ENCODE measurements at places on chromosomes 7 and 10.
A peak's percentile ranks its signal among the peaks of the same experiment; 100 is the strongest.

DNA sequence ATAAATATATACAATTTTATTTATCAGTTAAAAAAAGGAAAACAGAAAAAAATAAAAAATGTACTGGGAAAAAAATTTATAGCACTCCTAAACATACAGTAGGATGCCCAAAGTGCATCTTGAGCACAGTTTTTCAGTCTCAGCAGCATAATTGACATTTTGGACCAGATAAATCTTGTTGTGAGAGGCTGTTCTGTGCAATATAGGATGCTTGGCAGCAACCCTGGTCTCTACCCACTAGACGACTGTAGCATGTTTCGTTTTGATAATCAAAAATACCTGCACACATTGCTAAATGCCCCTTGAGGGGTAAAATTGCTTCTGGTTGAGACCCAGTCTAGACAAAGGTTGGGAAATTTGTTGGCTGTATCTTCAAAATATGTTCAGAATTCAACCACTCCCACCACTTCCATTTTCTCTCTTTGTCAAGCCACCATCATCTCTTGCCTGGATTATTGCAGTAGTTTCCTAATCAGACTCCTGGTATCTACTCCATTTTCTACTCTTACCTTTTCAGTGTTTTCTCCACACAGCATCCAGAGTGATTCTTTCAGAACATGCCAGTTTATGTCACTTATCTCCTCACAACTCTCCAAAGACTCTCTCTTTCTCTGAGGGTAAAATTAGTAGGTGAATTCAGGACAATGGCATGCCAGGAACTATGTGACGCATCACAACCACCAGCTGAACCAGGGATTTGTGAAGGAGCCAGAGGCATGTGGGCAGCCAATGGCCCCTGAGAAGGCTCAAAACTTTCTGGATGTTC, 91.4 kb downstream of the GPR85 start:
- DNase-seq, result peak; percentile 2

DNA sequence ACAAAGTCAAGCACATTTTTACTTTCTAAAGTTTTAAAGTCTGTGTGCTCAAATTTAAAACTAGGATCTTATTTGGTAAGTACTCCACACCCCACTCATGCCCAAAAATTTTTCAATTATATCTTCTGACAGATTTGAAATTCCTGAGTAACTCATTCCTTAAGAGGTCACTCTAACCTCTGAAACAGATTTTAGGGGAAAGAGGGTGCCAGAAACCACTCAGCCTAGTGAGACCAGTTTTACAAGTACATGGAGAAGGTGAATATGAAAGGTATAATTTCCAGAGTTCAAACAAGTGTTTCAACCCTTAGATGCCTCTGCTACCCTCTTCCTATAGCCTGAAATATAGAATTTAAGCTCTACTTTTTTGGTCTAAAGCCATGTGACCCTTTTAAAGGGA, 79.2 kb downstream of the C7orf25 start:
- DNase-seq, result no peak

DNA sequence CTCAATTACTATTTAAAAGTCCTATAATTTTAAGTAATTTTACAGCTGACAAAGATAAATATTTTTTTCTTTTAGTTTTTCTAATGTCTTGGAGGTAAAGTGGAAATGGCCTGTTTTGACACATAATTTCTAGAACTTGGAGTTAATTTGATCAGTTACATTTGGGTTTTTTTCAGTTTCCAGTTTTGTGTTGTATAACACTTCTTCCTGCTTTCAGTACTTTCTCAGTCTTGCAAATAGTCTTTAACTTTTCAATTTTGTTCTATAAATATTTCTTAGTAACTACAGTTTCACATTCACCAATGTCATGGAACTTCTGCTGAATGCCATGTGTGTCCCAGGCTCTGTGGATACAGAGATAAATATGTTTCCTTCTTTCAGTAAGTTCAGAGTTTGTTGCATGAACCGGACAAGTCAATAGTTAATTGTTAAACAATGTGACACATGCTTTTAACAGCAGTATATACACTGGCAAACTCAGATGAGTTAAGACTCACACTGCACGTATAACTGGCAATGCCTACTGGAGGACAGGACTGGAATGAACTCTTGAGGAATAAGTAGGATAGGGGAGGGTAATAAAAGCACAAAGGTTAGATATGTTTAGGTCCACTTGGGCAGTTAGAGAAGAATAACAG, 4.6 kb downstream of the SHOC2 start:
- no peak for DNase-seq

DNA sequence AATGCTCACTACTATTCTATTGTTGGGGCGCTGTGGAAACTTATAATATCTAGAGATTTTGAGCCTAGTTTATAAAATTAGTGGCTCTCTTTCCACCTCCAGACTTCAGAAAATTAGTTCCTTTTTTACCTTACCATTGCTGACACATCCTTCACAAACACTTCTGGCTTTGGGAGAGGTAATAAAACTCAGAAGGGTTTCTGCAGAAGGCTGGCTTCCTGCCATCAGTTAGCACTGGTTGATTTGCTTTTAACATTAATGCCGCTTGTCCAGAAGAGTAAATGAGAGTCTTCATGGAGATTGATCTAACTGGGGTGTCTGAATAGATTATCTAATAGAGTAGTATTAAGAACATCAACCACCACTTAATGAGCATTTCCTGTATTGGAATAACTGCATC, 20.3 kb downstream of the ACSM6 start:
- no peak for DNase-seq

GRCh38 chr10:11682851-11683250, 59.3 kb upstream of the ECHDC3 start:
- peak; percentile 66 for DNase-seq

Data from retinal pigment epithelial cell (primary cell).